ENCODE measurements at places on chromosomes 11 and 22.

DNA sequence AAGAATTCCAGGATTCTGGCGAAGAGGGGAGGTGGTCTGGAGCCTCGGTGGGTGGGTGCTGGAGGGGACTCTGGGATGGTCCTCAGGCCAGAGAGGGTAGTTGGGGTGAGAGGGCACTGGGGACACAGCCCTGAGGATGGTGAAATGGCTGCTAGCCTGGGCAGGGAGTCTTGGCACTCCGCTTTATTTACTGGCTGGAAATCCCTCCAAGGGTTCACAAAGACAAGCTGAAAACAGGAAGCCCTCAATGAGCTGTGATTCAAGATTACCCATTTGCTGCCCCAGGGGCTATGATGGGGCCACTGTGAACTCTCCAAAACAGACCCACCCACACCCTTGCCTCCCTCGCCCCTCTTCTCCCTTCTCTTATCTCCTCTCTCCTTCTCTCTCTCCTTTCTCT, 71.9 kb downstream of the FBXO7 start:
- no peak for DNase-seq

GRCh38 chr11:14835496-14836492, 56.2 kb downstream of the CYP2R1 start:
- DNase-seq, result no peak

DNA sequence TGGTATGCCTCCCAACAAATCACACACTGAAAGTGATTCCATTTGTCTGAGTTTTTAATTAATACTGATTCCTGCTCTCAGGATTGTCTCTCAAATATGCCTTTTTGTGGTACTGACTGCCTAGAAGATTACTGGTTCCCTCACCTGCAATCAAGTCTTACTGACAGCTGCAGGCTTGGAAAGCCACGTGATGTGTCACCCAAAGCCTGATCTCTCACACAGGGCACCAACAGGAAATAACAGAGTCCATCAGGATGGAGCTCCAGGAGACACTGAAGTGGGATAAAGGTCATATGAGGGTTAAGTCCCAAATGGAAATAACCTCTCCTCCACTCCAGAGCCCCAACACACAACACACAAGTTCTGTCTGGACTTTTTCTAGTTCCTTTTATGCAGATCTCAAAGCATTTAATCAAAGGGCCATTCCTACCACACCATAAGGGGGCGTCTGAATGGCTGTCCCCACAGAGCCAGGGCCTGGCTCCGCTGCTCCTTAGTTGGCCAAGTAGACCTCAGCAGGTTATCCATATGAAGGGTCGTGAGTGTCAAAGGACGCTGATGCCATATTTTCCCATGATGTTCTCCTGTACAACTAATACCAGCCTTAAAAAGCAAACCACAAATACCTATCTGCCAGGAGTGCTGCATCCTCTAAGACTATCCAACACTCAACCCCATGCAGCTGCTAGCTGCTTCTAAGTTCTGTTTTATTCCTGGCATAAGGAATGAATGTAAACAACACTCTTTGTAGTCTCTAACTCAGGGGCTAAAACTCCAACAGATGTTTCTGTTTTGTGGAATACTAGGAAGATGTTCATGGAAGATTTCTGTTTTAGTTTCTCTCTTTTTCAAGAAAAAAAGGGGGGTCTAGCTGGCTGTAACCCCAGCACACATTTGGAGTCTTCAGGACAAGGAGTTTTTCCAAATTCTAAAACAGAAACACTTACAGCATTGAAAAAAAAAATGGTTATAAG, 13.0 kb downstream of the SCUBE2 start:
- no peak for DNase-seq

DNA sequence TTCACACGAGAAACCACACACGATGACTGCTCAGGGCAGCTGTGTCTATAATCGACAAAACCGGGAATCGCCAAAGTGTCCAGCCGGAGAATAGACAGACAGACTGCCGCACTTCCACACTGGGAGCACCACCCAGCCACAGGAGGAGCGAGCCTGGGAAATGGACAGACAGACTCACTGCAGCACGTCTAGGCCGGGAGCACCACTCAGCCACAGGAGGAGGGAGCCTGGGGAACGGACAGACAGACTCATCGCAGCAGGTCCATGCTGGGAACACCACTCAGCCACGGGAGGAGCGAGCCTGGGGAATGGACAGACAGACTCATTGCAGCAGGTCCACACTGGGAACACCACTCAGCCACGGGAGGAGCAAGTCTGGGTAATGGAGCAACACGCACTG, 137.2 kb downstream of the BRD1 start:
- no peak for DNase-seq

- no peak for DNase-seq
Observed at GRCh38 chr11:75356613-75357012, 5.2 kb upstream of the ARRB1 start.

- no peak for DNase-seq
Observed at GRCh38 chr11:3903207-3903896, 47.9 kb downstream of the STIM1 start.

GRCh38 chr22:40193429-40194421, 16.0 kb downstream of the TNRC6B start:
- no peak for DNase-seq

Data from globus pallidus (tissue), 1 donor.